NCI-H1048 (cell line): ENCODE measurements at places on chromosomes 5 and 9.

GRCh38 chr9:3479514-3480352, 46.1 kb downstream of the RFX3 start:
- no peak for DNase-seq

DNA sequence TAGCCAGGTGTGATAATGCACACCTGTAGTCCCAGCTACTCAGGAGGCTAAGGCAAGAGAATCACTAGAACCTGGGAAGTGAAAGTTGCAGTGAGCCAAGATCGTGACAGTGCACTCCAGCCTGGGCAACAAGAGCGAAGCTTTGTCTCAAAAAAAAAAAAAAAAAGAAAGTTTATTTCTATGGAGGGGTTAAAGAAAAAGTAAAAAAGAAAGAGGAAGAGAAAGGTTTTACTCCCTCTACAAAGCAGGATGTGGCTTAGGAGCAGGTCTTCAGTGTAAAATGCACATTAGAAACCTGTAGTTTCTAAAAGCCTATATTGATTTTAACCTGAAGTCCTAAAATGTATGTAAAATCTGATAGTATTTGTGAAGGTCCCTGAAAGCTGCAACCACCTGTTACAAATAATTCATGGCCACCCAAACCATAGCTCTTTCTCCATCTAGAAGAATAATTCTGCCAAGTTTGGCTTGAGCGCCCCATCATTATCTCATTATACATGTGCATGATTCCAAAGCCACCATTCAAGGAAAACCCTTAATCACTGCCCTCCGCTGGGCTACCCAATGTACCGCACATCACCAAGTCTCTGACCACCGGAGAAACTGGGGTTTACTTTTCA, 3.4 kb downstream of the FNBP1 start:
- no peak for DNase-seq

DNA sequence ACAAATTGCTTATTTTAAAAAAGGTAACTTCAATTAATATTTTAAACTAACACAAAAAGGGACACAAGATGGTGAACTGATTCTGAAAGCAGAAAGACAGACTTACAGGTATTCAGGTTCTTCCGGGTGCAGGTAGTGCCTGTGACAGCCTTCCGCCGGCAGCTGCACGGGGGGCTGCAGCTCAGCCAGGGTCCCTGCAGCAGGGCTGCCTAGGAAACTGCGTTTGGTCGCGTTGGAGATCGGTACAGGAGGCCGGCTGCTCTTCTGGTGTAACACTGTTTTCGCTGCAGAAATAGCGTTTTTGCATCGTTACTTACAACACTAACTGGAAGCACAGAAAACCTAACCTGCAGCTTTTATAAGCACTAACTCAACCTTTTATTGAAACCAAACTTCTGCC, 80.0 kb downstream of the CAMSAP1 start:
- DNase-seq, result no peak

DNA sequence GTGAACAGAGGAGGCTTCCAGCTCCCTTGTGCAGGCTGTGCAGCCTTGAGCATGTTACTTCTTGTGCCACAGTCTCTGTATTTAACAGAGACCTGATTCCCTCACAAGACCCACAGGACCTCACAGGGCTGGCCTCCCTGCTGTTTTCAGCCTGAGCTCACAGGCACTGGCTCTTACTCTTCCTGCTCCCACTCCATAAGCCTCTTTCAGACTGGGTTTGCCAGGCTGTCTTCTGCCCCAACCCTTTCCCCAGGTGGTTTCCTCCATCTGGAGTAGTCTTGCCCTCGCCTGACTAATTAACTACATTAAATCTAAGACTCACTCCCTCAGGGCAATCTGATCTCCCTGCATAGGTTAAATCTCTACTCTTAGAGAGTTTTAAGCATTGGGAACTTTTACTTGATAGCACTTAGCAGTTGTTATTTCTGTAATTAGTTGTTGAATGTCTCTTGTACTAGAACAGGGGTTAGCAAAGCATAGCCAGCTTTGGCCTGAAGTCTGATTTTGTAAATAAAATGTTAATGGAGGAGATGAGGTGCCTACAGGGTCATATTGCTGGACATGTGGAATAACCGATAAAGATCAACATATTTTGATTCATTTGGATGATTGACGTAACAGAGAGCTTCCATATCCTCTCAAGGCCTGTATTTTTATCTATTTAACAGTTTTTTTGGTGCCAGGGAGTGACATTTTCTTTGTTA, 28.6 kb upstream of the SPATA31E1 start:
- no peak for DNase-seq

DNA sequence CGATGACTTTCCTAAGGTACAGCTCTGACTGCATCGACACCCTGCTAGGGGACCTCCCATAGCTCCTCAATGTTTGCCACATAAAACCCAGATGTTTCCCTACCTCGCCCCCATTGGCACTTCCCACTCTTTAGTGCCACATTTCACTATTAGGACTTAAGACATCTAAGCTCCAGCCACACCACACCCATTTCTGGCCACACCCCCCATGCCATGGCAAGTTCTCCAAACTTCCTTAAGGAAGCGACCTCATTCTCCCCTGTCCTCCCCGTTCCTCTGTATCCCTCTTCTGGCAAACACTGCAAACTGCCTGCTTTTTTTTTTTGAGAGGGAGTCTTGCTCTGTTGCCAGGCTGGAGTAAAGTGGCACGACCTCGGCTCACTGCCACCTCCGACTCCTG, 62.9 kb downstream of the USP20 start:
- no peak for DNase-seq

GRCh38 chr5:138559937-138560336, 15.3 kb downstream of the HSPA9 start:
- DNase-seq, result no peak

GRCh38 chr9:33426843-33427293, 20.5 kb downstream of the AQP3 start:
- no peak for DNase-seq

- no peak for DNase-seq
Observed at GRCh38 chr9:134600371-134600770, 41.2 kb upstream of the COL5A1 start.

GRCh38 chr9:128809036-128809599, 9.2 kb upstream of the ENDOG start:
- no peak for DNase-seq

- no peak for DNase-seq
Observed at GRCh38 chr5:58855851-58856739, 273.2 kb downstream of the RAB3C start.

DNA sequence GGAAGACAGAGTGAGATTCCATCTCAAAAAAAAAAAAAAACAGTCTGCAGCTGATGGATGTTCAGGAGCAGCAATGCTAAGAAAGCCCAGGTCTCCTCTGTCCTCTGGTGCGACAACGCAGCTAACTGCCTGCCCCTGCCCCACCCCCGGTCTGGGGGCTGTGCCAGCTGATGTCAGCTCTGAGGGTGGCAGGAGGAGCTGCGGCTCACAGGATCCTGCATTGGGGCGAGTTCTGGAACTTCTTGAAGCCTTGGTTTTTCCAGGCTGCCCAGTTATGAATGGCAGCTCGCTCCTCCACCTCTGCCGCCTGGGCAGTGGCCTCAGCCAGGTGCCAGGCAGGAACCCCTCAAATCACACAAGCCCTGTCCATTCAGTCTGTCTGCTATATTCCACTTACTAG, 113.5 kb downstream of the ROR2 start:
- DNase-seq, result no peak

- DNase-seq, result no peak
Observed at GRCh38 chr5:144131261-144131660, 39.2 kb downstream of the YIPF5 start.

DNA sequence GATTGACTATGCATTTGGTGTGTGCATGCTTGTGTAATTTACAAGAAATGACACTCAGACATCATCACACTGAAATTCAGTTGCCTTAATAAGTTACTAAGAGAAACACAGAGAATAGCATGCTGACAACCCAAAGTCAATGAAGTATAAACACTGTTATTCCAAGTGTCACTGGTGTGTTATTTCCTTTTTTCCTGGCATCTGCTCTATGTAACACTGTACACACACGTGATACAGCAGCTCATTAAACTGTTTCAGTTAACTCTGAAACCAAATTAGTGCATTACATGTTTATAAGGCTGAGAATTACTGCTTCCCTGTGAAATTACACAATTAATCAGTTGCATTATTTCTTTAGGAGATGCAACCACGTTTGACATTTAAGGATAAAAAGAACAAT, 252.7 kb downstream of the EFNA5 start:
- DNase-seq, result no peak

GRCh38 chr5:52870448-52870847, 82.7 kb downstream of the ITGA1 start:
- no peak for DNase-seq

- DNase-seq, result no peak
Observed at GRCh38 chr5:115530426-115530825, 14.1 kb downstream of the FEM1C start.

GRCh38 chr5:130109152-130109551, 204.9 kb downstream of the CHSY3 start:
- peak; percentile 9 for DNase-seq

GRCh38 chr9:5493679-5494511, 16.4 kb upstream of the PDCD1LG2 start:
- no peak for DNase-seq

- no peak for DNase-seq
Observed at GRCh38 chr5:175001876-175002645, 277.7 kb downstream of the MSX2 start.
